Astrocyte of the cerebellum (primary cell): ENCODE measurements at places on chromosomes 6 and 20.

- DNase-seq, result no peak
Measured at GRCh38 chr20:11912659-11913415, 4.9 kb upstream of the BTBD3 start.

DNA sequence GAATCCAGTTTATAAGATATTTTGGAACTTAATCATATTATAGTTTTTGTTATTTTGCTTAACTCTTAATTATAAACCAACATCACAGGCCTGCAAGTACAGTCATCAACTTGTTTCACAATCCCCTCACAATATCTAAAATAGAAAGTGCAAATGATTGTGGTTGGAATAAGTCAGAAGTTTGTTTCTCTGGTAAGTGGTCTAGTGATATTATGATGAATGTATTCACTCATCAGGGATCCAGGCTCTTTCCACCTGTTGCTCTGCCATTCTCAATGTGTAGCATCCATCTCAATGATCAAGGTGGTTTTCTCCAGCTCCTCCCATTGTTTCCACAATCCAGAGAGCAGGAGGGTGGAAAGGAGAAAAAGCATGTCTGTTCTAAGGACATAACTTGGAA, 54.2 kb downstream of the OPN5 start:
- DNase-seq, result no peak

- peak; percentile 61 for DNase-seq
Measured at GRCh38 chr6:7697820-7698623, 27.9 kb upstream of the BMP6 start.

- peak; percentile 74 for DNase-seq
Measured at GRCh38 chr6:53437557-53438202, 88.9 kb upstream of the ELOVL5 start.

- DNase-seq, result no peak
Measured at GRCh38 chr6:88785478-88785877, 177.9 kb downstream of the RNGTT start.

GRCh38 chr20:35314816-35315631, 22.8 kb upstream of the FAM83C start:
- no peak for DNase-seq

DNA sequence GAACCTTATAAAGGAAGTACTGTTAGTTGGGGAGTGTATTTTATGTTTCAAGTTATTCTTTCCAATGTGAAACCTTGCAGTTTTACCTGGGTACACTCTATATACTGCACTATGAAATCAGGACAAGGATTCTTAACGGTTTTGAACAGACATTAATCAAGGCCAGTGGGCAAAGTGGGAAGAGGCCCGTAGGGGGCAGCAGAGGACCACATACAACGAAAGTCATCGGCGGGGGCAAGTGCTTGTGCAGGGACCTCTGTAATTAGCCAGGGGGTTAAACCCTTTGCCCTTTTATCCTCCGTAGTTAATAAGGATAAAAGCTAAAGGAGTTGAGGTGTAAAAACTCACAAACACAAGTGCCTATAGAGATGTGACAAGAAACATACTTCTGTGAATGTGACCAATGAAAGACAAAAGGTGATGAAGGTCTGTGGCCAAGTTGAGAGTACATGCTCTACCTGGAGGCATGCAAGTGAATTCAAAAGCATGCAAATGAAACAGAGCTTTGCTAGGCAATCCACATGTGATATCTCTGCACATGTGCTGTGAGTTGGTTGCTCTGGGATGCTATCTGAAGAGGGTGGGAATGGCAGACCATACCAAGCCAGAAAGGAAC, 392.7 kb upstream of the MAN1A1 start:
- peak; percentile 19 for DNase-seq

DNA sequence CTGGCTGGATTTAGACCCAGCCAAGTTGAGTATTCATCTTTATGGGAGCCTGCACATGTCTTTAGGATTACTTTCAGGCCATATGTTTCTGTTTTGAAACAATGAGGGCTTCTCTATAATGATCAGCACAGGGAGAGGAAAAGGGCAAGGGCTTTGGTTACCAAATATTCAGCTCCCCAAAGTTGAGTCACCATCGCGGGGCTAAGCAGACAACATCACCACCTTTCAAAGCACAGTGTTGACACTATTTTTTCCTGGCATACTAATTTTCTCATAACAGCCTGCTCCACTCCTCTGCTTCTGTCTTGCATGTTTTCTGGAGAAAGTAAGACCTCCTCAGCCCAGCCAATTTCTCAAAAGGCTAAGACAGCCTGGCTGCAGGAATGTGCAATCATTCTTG, 4.9 kb downstream of the SCML4 start:
- DNase-seq, result no peak

GRCh38 chr20:38725931-38726803, 1.9 kb downstream of the SLC32A1 start:
- peak; percentile 12 for DNase-seq

DNA sequence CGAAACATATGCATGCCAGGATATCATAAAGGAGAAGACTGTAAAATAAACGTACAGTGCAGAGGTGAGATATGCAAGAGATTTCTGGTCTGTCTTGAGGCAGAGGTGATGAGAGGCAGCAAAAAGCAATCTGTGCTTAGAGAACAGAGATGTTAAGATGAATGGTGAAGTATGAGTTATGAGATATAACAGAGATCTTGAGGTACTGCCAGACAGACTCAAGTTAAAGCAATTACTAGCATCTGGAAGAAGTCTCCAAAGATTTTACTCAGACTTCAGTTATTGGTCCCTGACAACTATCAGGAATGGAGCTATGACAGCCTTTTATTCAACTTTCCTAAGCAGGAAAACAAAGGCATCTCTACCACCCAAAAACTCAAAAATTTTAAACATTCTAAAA, 122.8 kb upstream of the DST start:
- no peak for DNase-seq

GRCh38 chr20:36573798-36574365, 485 bp downstream of the TGIF2 start:
- no peak for DNase-seq

DNA sequence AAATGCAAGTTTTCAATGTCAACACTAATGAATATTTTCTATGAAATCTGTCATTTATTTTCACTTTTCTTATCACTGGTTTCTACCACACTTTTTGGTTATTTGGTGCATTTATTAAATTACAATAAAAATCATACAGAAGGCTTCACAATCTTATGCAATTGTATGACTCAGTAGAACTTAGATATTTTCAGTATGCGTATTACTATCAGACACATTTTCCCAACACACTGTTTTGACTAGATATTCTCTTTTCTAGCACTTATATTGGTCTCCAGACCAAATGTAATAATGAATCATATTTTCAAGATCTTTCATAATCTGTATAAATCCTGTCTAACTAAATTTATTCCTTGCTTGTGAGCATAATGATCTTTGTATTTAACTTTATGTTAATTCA, 74.1 kb downstream of the FAM83B start:
- DNase-seq, result no peak

DNA sequence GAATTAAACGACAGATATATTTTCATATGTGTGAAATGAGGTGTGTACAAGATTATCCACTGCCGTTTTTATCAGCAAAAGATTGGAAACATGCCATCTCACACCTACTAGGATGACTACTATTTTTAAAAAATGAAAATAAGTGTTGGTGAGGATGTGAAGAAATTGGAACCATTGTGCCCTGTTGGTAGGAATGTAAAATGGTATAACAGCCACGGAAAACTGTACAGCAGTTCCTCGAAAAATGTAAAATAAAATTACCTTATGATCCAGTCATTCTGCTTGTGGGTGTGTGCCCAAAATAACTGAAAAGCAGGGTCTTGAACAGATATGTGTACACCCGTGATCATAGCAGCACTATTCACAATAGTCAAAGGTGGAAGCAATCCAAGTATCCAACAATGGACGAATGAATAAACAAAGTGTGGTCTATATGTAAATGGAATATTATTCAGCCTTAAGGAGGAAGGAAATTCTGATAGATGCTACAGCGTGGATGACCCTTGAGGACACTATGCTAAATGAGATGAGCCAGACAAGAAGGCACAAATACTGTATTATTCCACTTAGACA, 27.0 kb upstream of the CCN5 start:
- no peak for DNase-seq

DNA sequence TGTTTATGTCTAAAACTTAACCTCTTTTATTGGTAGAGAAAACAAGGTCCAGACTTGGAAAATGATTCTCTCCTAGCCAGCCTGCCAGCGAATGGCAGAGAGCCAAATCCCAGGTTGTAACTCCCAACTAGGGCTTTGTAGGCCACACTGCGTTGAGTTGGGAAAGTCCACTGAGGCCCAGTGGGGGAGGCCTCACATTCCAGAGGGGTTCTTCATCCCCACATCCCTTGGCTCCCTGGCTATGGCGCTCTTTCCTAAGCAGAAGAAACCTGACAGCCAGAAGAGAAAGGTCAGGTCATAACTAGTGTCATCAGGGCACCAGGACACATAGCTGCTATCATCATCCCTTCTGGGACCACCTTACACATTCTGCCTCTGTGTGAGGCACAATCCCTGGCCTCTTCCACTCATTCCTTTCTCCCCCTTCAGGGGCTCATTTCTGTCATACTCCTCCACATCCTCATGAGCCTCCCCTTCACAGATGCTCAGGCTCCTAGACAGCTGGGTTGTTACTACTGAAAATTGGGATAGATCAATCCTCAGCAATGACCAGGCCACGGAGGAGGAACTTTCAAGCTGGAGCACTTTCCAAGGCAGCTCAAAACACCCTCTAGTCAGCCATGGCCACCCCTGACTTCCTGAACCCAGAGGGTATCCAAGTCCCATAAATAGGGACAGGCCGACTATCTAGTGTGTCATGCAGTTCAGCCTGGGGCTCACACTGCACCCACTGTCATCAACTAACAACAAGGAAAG, 48.6 kb downstream of the TCP11 start:
- DNase-seq, result peak; percentile 36

DNA sequence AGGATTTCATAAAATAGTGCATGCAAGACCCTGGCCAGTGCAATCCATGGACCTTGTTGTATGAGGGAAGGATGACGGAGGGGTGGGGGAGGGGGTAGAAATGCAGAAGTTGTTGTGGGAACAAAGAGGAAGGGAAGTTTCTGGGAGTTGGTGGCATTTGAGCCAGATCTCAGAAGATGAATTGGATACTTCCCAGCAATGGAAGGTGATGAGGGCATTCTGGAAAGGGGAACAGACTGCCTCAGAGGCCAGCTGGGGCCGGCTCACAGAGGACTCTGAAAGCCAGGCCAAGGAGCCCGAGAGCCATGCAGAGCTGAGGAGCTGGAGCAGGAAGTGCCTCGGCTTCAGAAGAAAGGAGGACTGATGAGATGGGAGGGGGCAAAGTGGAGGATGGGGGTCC, 2.7 kb downstream of the TMEM74B start:
- no peak for DNase-seq

DNA sequence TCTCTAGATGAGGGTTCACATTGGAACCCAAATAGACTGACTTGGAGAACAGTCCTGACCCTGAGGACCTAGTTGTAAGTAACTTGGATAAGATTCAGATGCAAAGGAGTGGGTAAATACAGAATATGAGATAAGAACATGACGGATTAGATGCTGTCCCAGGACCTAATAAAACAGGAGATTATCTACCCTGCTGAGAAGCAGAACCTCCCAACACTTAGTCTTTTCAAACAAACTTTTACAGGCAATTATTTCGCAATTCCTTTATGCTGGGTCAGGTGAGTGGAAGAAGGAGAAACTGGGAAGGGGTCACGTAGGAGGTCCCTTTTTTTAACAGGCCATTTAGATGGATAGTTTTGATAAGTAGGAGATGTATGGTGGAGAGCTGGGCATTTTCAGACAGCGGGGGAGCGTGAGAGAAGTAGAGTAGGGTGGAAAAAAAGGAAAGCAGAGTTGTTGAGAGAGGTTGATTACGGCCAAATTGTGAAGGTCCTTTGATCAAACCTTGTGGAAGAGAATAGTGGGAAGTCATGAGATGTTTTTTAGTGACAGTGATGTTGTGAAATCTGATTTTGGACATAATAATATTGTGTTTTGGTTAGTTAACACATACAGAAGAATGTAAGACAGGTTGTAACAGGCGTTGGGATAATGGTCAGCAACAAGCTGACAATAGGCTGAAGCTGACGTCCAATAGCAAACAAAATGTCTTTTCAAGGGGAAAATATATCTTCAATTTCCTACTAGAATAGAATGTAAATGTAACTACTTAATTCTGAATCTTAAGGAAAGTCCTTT, 32.8 kb downstream of the FAM83B start:
- no peak for DNase-seq

DNA sequence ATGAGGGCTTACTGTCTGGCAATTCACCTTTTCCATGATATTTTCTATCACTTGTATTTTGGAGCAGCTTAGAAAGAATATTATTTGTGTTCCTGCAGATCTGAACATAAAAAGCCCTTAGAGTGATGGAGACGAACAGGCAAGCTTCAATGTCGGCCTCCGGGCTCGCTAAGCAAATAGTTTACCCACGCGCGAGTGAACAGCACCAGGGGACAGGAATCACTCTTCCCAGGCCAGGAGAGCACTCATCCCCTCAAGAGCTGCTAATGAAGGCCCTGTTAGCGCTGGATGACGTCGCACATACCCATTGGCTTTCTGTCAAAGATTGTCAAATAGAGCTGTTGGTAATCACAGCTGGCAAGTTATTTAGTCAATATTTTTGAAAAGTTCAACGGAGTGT, 395.7 kb downstream of the ZFAND3 start:
- no peak for DNase-seq

GRCh38 chr6:113997116-113997515, 26.2 kb upstream of the HDAC2 start:
- peak; percentile 72 for DNase-seq

DNA sequence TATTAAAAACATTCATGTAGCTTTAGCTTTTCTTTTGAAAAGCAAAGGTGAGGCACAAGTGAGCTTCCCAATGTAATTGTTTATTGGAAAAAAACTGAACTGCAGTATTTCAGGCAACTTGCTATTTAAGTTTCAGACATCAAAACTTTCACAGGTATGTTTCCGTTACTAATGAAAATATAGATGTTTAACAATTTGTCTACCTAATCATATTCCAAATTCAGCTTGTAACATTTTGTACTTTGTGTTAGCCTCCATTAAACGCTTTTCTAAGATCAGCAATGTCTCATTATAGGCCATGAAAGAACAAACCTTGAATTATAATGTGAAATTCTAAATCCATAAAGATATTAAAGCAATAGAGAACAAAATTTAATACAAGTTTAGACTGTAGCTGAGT, 69.5 kb downstream of the AHI1 start:
- no peak for DNase-seq

- DNase-seq, result no peak
Measured at GRCh38 chr6:22024973-22025467, 271.8 kb downstream of the PRL start.

GRCh38 chr6:31752739-31753319, 9.6 kb upstream of the SAPCD1 start:
- DNase-seq, result no peak

GRCh38 chr6:145070791-145071190, 664.5 kb downstream of the EPM2A start:
- DNase-seq, result no peak

- DNase-seq, result no peak
Measured at GRCh38 chr6:11911538-11911937, 100.6 kb upstream of the HIVEP1 start.
